ENCODE measurements at places on chromosomes 2 and 18. TPM values are rescaled to one million over a fixed set of nuclear protein-coding genes. Genes with fewer than 3 reads are reported as not detected.
A peak's percentile ranks its signal among the peaks of the same experiment; 100 is the strongest.

GRCh38 chr18:80247393-80247841 is at the start of gene PARD6G:
Gene PARD6G, minus strand, starts transcription at chr18:80247514. Its CDS starts 166 bp downstream, at chr18:80247348.
- no peak within 1 kb of the TSS for H3K27ac ChIP-seq
- H3K36me3 ChIP-seq: no peaks in the 10 kb centered on the region
- H3K4me1 ChIP-seq: no peaks in the 10 kb centered on the region
- no peaks in the 10 kb centered on the region for H3K27me3 ChIP-seq
- peak; percentile 91 for DNase-seq

DNA sequence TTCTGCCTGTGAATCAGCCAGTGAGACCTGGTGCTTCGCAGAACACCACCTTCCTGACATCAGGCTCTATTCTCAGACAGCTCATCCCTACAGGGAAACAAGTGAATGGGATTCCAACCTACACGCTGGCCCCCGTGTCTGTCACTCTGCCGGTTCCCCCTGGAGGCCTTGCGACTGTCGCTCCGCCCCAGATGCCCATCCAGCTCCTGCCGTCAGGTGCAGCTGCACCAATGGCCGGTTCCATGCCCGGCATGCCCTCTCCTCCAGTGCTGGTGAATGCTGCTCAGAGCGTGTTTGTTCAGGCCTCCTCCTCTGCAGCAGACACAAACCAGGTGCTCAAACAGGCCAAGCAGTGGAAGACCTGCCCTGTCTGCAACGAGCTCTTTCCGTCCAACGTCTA is 28.1 kb downstream of the ADNP2 start:
- no peak for DNase-seq
- no peak overlapping the region for H3K27ac ChIP-seq
- no peaks in the 10 kb centered on the region for H3K36me3 ChIP-seq
- no peaks in the 10 kb centered on the region for H3K27me3 ChIP-seq

- no peaks in the 10 kb centered on the region for H3K27me3 ChIP-seq
- no peaks in the 10 kb centered on the region for H3K36me3 ChIP-seq
- no peaks in the 10 kb centered on the region for H3K4me1 ChIP-seq
- H3K27ac ChIP-seq: no peak overlapping the region
- DNase-seq: no peak
Observed at GRCh38 chr2:163621445-163622004, 114.3 kb downstream of the FIGN start.

DNA sequence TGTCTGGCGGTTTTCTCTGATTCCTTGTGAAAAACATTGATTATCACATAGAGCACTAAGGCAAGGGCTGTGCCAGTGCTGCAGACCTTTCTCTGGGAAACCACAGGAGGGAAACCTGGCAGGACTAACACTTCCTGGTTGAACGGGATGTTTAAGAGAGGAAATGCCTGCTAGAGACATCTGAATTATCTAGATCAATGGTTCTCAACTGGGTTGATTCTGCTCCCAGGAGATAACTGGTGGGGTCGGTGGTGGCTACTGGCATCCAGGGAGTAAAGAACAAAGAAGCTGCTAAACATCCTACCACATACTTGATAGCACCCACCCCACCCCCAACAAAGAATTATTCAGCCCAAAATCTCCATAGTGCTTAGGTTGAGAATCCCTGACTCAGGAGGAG is 37.5 kb downstream of the DDX18 start:
- no peaks in the 10 kb centered on the region for H3K27me3 ChIP-seq
- no peak for DNase-seq
- no peaks in the 10 kb centered on the region for H3K36me3 ChIP-seq
- no peak overlapping the region for H3K4me3 ChIP-seq

- no peaks in the 10 kb centered on the region for H3K4me1 ChIP-seq
- no peak overlapping the region for H3K27ac ChIP-seq
- H3K27me3 ChIP-seq: no peaks in the 10 kb centered on the region
- H3K4me3 ChIP-seq: no peak overlapping the region
- no peaks in the 10 kb centered on the region for H3K36me3 ChIP-seq
Observed at GRCh38 chr2:30584116-30584515, 137.1 kb downstream of the LCLAT1 start.

DNA sequence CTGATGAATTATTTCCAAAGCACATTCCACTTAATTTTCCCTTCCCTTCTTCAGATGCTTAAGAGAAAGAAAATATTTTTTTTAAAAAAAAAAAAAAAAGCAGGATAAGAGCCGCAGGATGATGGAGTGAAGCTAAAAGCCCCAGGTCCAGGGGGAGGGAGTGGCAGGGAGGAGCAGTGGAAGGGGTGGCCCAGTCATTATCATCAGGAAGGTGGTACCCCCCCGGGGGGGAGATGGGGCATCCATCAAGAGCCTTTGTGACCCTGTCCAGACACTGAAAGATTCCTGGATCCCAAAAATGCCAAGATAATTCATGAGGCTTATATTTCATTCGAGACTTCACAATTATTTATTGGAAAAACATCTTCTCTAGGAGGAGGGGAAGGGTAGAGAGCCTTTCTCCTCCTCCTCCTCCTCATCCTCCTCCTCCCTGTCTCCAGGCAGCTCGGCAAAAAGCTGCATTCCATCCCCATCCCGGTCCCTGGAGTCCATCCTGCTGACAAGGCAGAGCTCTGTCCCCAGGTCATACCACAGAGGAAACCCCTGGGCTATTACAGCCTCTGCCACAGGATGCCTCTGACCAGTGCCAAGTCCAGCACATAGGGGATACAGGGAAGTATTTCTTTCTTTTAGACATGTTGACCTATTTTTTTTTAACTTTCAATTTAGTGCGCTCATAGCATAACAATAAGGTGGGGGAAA is 125.3 kb downstream of the TWIST2 start:
- H3K27ac ChIP-seq: no peak overlapping the region
- H3K36me3 ChIP-seq: no peaks in the 10 kb centered on the region
- DNase-seq: no peak
- no peak overlapping the region for H3K4me3 ChIP-seq
- no peaks in the 10 kb centered on the region for H3K27me3 ChIP-seq

- H3K4me3 ChIP-seq: no peak overlapping the region
- DNase-seq: no peak
- H3K27ac ChIP-seq: no peak overlapping the region
- no peaks in the 10 kb centered on the region for H3K27me3 ChIP-seq
Observed at GRCh38 chr18:71027531-71027930, 738.7 kb downstream of the SOCS6 start.

- H3K4me3 ChIP-seq: no peak within 1 kb of the TSS
- no peaks in the 10 kb centered on the region for H3K36me3 ChIP-seq
- peak; percentile 67 for DNase-seq
Observed at GRCh38 chr2:26401739-26402541, at the start of gene DRC1. Gene DRC1, plus strand, starts transcription at chr2:26401920. Its CDS starts 70 bp downstream, at chr2:26401990.

- H3K36me3 ChIP-seq: no peaks in the 10 kb centered on the region
- H3K4me3 ChIP-seq: no peak overlapping the region
- H3K4me1 ChIP-seq: no peaks in the 10 kb centered on the region
Observed at GRCh38 chr2:12767541-12767940, 50.8 kb downstream of the TRIB2 start.

GRCh38 chr2:166614503-166614902 is 120.5 kb upstream of the SCN7A start:
- no peaks in the 10 kb centered on the region for H3K4me1 ChIP-seq
- H3K36me3 ChIP-seq: no peaks in the 10 kb centered on the region
- H3K27me3 ChIP-seq: no peaks in the 10 kb centered on the region
- no peak overlapping the region for H3K4me3 ChIP-seq
- no peak for DNase-seq
- H3K27ac ChIP-seq: no peak overlapping the region

DNA sequence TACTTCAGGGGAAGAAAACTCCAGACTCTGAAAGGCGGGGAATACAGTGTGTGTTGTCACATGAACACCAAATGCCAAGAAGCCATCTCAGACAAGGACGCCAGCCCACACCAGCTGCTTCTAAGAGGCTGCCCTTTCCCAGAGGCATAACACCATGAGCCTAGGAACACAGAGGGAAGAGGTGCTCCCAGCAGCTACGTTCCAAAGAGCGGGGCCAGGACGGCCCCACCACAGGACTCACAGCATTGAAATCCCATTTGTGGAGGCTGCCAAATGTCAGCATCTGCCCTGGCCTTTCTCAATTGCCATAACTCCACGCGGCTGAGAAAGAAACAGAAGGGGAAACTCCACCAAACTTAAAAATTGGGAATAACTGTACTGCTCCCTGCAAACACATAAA is 20.1 kb upstream of the ID2 start:
- no peak overlapping the region for H3K4me3 ChIP-seq
- no peak overlapping the region for H3K27ac ChIP-seq
- H3K4me1 ChIP-seq: peaks cover 34% of the 10 kb centered on the region
- H3K36me3 ChIP-seq: no peaks in the 10 kb centered on the region

- no peak overlapping the region for H3K4me3 ChIP-seq
- no peaks in the 10 kb centered on the region for H3K4me1 ChIP-seq
- H3K27me3 ChIP-seq: no peaks in the 10 kb centered on the region
- no peaks in the 10 kb centered on the region for H3K36me3 ChIP-seq
- DNase-seq: no peak
- H3K27ac ChIP-seq: no peak overlapping the region
Observed at GRCh38 chr18:43170586-43170985, 55.1 kb upstream of the RIT2 start.

The COMMD1 gene
- total RNA-seq: 19.2 TPM

DNA sequence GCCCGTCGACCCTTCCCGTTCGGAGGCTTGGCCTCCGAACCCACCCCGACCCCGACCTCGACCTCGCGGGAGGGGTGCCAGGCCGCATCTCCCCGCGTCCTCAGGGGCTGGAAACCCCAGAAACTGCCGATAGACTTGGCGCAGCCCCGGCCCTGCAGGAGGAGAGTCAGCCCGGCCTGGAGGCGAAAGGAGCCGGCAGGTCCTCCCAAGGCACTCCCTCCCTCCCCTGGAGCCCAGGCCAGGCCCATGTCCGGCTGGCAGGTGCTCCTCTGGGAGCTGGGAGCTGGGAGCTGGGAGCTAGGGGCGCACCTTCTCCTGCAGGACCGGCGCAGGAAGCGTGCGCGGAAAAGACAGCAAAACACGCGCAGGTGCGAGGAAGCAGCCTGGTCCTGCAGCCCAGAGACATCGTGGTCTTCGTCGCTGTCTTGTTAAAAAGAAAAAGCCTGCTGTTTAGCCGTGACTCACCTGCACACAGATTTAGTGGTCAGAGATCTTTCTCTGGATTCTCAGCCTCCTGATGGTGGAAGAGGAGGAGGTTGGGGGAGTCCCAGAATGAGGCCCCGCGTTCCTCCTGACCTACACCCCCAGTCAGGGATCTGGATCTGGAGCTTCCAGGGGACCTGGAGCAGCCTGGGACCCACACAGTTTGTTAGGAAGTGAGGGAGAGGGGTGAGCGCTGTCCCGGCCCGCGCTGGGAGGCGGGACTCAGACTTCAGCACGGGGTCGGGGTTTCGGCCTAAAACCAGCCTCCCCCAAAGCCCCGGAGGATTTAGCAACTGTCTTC is 660 bp upstream of the MBP start:
- no peak for DNase-seq
- H3K4me3 ChIP-seq: peak overlapping the region; percentile 92
- H3K4me1 ChIP-seq: peaks cover 5% of the 10 kb centered on the region
- no peaks in the 10 kb centered on the region for H3K27me3 ChIP-seq

GRCh38 chr2:37774976-37775907 is 103.8 kb upstream of the CDC42EP3 start:
- no peak overlapping the region for H3K27ac ChIP-seq
- no peaks in the 10 kb centered on the region for H3K36me3 ChIP-seq
- peaks cover 5% of the 10 kb centered on the region for H3K4me1 ChIP-seq
- no peaks in the 10 kb centered on the region for H3K27me3 ChIP-seq

The IL37 gene
- total RNA-seq: not detected

DNA sequence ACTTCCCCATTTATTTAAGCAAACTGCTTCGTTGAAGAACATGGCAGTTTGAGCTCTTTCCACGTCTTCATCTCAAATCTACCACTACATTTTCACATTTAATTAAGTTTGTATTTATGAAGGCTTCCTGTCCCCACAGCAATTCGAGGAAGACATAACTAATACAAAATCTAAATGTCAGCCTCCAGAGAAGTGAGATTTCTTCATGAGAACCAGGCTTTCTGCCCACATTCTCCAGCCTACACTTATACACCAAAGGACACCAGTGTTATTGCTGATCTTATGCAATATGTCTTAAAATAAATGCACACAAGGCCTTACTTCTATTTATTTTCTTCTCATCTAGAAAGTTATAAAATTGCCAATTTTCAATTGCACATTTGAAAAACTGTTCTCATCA is 1209.3 kb upstream of the FAM98A start:
- H3K27ac ChIP-seq: no peak overlapping the region
- DNase-seq: no peak
- no peaks in the 10 kb centered on the region for H3K4me1 ChIP-seq
- H3K36me3 ChIP-seq: no peaks in the 10 kb centered on the region

DNA sequence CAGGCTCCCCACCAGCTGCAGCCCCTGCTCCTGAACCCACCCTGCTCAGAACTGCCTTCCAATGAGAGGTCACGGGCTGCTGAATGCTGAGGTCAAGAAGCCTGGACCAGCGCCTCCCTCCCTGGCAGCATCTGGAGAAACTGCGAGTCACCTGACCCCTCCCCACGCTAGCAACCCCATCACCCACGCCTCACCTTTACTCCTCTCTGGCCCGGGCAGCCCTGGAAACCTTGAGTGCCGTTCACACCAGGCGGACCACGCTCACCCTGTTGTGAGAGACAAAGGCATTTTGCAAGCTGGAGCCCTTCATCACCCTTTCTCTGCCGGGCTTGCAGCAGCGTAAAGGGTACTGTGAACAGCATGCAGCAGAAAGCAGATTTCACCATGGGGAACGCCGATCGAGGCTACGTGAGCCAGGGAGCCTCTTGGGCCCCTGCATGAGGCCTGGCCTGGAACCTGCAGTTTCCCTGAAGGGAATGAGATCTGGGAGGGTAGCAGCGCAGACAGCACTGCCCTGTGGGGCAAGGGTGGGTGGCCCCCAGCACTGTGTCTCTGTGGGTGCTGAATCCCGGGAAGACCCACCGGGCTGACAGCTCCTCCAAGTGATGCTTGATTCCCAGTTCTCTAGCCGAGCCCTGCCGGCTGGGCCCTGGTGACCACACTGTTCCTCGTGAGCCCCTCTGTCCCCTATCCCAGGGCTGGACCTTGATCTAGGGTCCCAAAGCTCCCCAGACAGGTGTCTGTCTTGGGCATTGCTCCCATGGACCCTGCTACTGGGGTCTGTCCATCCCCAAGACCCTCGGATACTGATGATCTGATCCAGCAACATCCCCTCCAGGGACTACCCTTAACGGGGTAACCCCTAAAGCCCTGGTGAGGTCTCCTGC is 53.8 kb downstream of the COL6A3 start:
- H3K4me3 ChIP-seq: no peak overlapping the region
- H3K27me3 ChIP-seq: no peaks in the 10 kb centered on the region
- no peaks in the 10 kb centered on the region for H3K36me3 ChIP-seq

The RAX gene
- not detected for total RNA-seq

GRCh38 chr2:47650001-47650535 is 132.9 kb upstream of the MSH6 start:
- no peaks in the 10 kb centered on the region for H3K36me3 ChIP-seq
- H3K27ac ChIP-seq: no peak overlapping the region
- no peaks in the 10 kb centered on the region for H3K27me3 ChIP-seq
- H3K4me1 ChIP-seq: no peaks in the 10 kb centered on the region
- DNase-seq: no peak
- no peak overlapping the region for H3K4me3 ChIP-seq

The COBLL1 gene
- 44.3 TPM for total RNA-seq
